ENCODE measurements at places on chromosomes 2 and 18.

DNA sequence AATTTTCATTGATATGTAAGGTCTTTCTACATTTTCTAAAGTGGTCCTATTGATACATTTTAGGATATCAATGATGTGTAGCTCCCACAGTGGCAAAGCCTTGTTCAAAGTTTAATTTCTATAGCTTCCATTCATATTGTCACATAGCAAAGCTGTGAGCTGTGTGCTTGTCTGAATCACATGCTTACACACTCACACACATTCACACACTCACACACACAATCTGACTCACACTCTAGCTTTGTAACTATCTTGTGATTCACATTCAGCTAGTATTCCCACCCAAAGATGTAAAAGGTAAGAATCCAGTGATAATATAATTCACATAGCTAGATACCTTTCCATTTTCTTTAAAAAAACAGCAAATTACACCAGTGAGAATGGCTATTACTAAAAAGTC, 58.7 kb downstream of the MAPRE2 start:
- no peak for DNase-seq

- DNase-seq: no peak
These were observed 118.1 kb downstream of the KLHL29 start for GRCh38 chr2:23503097-23503496.

- no peak for DNase-seq
These were observed 172.8 kb upstream of the RBMS1 start for GRCh38 chr2:160666154-160667060.

DNA sequence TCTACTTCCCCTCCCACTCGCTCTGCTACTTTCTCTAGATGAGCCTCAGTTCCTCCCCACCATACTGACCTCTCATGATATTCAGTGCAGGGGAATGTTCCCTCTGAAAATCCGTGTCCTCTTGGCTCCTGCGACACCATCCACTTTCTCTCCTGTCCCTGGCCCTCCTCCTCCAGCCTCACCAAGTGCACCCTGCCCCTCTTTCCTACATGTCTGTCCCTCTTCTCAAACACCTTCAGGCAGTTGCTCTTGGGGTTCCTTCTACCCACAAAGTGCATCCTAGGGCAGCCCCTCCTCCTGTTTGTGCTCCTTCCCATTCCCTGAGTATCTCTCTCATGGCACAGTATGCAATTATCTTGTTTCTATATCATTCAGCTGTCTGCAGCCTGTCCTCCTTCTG, 246.4 kb upstream of the RAB6C start:
- no peak for DNase-seq

DNA sequence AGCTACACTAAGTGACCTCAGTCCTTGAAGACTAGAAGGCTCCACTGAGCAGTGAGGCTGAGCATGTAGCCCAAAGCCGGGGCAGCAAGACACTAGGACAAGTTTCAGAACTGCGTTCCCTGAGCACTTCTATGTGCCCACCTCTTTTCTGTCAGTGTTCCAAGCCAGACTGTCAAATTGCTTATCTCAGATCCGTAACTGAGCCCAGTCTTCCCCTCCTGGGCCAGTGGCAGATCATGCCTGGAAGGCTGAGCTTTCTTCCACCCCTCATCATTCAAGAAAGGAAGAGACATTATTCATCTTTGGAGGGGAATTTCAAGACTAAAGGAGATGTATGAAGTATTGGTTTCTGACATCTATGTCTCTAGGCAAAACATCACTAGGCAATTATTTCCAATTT, 49.8 kb downstream of the EML6 start:
- no peak for DNase-seq

DNA sequence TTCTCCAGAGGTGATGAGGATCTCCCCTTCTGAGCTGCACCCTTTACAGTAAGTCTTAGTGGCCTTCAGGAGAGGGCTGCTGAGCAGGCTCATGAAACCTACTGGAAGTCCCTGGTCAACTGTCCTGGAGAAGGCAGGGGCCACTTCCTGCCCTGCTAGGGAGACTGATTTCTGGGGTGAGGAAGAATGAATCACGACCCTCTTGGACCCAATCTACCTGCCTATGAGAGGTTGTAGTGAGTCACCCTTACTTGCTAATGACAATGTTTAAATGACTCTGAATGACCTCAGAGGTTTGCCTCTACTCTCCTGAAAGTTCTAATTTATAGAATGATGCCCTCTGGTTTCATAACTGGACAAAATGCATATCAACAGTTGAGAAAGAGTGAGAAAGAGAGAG, 79.4 kb upstream of the FAM136A start:
- no peak for DNase-seq

- DNase-seq: no peak
These were observed 34.2 kb downstream of the IMPA2 start for GRCh38 chr18:12015416-12016062.

- no peak for DNase-seq
These were observed 219.3 kb downstream of the NEDD4L start for GRCh38 chr18:58263055-58263957.

GRCh38 chr2:217964275-217965161, 38.3 kb downstream of the TNS1 start:
- DNase-seq: no peak

DNA sequence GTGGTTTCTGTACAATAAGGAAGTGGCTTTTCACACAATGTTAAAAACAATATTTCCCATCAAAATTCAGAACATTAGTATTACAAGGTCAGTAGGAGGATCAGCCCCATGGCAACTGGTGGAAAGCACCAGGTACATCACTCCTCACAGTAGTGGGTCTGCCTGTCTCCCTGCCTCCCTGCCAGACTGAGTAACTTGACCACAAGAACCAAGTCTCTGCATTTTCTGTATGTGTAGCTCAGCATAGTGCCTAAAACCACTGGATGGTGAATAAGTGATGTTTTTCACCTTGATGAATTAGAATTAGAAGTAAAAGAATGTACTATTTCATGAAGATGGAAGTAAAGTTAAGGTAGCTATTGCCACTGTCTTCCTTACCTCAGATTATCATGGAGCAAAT, 4.1 kb upstream of the WDR7 start:
- no peak for DNase-seq

GRCh38 chr2:200585730-200586643, at the start of gene AOX1:
TSS of gene AOX1 (plus strand) at chr2:200586014. CDS start at chr2:200586109, 95 bp downstream.
- no peak for DNase-seq

DNA sequence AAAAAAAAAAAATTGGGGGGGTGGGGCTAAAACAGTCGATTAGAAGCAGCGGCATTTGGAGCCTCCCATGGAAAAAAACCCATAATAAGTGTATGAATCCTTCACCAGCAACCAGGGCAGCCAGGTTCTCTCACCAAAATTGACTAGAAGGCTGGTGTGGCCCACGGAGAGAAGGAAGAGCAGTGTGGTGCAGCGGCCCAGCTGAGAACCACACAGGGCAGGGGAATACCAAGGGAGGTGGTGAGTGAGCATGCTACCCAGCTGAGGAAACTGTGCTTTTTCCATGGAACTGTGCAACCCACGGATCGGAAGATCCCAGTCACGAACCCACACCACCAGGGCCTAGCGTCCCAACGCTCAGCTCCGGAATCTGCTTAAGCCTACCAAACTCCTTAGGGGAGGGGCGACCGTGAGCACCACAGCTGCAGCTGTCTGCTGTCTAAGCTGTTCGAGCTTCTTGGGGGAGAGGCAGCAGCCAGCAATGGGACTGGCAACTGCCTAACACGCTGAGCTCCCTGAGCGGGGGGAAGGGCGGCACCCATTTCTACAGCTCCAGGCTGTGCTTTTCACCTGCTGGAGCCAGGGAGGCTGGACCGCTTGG, 1037.2 kb upstream of the ACVR2A start:
- DNase-seq: no peak

- DNase-seq: peak; percentile 1
These were observed 634 bp downstream of the PTPRM start for GRCh38 chr18:7567474-7568425.

DNA sequence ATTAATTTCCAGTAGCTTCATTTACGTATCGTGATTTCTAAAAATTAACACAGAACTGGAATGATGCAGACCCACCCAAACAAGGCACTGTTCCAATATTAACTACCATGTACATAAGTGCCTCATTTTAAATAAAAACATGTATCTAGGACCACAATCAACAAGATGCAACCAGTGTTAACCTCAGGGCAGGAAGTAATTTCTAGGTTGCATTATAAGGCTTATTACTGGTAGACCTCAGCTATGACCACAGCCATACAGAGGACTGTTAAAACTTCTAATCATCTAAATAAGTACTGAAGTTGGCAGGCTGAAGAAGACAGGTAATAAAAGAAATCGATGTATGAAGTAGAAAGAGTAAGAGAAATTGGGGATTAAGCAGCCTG, 262.9 kb downstream of the HDAC4 start:
- no peak for DNase-seq

GRCh38 chr2:72897785-72898584, 10.8 kb downstream of the SPR start:
- no peak for DNase-seq

- no peak for DNase-seq
These were observed 136.7 kb upstream of the SPHKAP start for GRCh38 chr2:228318218-228318617.

DNA sequence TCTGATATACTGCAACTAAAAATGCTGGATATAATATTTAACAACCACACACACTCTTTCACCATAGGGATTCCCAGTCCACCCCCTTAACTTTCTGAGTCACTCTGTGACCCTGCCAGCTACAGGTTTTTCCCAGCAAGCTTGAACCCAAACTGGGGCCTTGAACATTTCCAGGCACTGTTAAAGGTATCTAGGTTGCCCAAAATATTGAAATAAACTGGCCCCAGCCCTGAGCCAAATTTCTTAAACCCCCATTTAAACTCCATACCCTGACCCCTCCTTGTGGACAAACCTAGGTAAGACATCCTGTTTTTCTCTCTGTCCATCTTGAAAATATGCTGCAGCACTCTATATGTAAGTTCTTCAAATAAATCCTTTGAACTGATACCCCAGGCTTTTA, 19.7 kb upstream of the DCTN1 start:
- DNase-seq: no peak

DNA sequence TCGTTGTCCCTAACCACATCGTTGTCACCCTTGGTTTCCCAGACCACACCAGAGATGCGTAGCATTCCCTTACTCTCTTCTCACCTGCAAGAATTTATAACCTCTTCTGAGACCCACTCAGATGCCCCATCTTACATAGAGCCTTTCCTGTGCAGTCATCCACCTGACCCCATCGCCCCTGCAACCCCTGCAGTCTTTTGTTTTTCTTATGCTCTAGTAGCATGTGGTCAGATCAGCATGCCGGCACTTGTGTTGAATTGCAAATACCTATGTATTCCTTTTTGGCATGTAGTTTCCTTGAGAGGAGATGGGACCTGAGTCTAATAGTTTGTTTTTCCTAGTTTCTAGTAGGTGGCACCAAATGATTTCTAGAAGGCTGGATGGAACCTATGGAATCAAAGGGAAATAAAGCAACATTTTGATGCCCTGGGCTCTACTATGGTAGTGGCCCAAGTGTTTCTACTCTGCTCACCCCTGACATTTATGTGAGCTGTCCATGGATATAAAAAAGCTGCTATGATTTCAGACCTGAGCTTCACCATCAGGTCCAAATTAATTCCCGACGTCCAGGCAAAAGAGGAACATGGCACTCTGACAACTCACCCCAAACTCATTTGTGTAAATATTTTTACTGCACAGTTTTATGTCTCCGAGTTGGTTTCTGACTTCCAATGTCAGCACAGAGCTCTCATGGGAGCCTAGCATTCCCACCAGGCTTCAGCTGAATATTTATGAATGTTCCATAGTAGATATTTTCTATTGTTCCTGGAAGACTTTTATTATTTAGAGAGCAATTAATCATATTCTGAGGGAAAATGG, 143.6 kb downstream of the RNF144A start:
- no peak for DNase-seq

- no peak for DNase-seq
These were observed 41.1 kb downstream of the CDCA7 start for GRCh38 chr2:173395567-173396351.

DNA sequence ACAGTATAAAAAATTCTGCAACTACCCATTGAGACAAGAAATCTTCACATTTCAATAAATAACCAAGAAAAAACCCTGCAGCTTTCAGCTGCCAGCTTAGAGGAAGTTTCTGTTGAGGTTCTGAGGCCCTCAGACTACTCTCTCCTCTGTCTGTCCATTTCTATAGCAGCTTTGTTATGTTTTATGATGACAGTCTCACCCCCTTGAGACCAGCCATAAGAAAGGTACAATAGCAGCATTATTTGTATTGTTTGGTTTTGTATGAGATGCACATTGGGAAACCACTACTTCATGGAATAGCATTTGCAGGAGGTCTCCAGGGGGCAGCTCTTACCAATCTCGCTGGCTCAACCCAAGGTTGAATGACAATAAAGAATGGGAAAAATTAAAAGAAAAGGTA, 334.6 kb upstream of the VRK2 start:
- no peak for DNase-seq

DNA sequence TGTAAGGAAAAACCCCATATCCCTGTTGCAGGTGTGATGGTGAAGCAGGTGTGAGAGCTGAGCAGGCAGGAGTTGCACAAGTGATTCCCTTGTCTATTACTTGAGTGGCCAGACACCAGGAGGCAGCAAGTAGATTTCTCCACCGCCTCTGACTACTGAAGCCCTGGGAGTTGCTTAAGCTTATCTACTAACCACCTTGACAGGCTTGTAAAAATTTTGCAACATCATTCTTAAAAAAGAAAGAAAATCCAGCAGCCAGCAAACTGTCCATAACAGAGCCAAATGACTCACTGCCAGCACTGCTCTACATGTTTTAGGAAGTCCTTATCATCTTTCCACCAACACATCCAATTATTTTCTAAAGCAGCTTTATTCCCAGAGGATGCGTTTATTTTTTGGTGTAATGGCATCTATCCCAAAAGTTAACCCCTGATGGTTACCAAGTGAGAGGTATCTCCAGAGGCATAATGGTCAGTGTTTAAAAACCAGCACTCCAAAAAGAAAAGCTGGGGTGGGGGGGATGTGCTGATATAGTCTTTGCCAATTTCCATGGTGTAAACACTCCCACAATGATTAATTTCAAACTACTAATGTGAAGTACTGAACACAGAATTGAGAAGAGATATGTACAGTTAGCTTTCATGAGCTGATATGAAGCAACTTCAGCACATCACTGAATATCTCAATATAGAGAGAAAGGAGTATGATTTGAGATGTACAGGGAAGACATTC, 16.3 kb upstream of the GPR39 start:
- no peak for DNase-seq

DNA sequence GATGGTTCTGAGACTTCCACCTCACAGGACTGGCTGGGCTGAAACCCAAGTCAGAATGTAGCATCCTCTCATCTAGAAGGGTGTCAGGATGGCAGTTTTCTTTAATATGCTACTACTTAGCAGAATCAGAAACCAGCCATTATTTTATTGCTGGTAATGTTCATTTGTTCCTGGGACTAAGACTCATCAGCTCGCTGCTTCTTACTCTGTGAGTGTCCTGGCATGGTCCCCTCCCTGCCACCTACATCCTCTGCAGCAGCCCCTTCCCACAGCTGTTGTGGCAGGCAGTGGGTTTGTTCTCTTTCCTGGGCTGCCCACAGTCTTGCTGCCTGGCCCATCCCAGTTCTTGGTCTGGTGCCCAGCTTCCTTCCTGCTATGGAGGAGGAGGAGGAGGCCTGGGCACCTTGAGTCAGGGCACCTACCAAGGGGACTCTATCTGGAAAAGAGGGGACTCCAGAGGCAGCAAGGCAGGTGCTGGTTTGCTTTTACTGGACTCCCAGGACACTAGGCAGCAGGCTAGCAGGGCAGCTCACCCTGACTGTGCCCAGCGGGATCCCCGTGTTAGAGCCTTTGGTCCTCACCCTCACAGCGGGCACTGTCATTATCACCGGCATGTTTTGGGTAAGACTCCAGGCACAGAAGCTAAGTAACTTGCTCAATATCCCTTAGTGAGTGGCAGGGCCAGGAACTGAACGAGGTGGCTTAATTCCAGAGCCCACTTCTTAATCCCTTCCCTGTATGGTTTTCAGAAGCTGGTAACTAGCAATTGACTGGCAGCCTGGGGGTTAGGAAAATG, 62.1 kb downstream of the LRRFIP1 start:
- no peak for DNase-seq
